Cardiac muscle cell (in vitro differentiated cells and primary cell): ENCODE measurements at places on chromosomes 5 and 9. TPM values are rescaled to one million over a fixed set of nuclear protein-coding genes. Genes with fewer than 3 reads are reported as not detected.

- no peak for DNase-seq
Measured at GRCh38 chr5:109788596-109788995, 98.9 kb downstream of the MAN2A1 start.

GRCh38 chr9:25864509-25864908 lies 186.3 kb upstream of the TUSC1 start:
- peak; percentile 2 for DNase-seq

The F2R gene
- 13.4 and 16.8 TPM in 2 replicates for total RNA-seq

The SLC34A1 gene
- not detected in 2 replicates for total RNA-seq

DNA sequence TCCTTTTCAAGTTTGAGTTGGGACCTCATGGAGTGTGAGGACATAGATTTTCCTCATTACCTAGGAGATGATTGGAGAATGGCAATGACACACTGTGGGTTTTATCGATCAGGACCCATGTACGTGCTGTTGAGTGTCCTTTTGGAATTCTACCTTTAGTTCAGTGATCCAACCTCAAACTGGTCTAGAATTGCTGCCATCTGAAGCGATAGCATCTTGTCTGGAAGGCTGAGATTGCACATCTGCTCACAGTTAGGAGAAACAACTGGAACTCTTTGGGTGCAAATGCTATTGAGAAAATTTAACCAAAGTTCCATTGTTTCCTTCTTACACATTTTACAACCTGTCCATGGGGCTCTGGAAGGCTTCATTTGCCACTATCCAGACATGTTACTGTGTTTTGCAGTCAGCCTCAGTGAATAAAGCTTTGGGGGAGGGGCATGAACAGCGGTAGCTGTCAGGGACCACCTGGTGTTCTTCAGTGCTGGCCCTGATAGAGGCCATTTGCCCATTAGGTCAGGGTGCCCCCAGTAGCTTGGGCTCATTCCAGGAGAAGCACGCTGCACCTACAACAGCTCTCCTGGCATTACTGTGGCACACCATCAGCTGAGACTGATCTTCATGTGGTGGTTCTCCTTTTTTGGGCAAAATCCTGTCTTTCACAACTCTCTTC lies 123.1 kb downstream of the PDE8B start:
- no peak for DNase-seq

The HAPLN1 gene
- total RNA-seq: 11.9 and 14.3 TPM in 2 replicates

The DMRTA1 gene
- 3.8 and 4.8 TPM in 2 replicates for total RNA-seq

DNA sequence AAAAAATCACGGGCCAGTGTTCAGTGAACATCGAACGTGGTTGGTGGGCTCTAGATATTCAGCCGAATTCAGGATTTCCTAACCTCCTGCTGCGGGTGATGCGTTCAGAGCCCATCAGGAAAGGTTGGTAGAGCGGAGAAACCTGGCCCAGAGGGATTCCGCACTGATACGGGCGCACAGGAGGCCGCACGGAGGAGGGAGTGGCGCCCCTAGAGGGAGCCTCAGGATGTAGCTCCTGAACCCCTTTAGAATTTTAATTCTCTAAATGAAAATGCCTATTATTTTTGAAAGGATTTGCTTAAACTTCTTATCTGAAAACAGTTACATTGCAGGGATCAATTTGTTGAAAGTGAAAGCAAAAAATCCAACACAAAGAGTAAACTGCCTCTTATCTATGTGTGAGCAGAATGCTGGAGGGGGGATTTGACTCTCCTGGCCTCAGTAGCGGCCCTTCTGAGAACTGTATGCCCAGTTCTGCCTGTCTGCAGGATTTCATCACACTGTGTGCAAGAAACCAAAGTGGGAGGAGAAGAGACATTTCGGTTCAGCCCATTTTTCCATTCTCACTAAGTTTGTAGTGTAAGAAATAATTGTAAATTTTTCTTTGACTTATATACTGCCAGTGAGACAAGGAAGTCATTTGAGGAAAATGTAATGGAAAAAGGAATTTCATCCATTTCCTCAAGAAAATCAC lies 75.9 kb downstream of the TENT4A start:
- DNase-seq: no peak

DNA sequence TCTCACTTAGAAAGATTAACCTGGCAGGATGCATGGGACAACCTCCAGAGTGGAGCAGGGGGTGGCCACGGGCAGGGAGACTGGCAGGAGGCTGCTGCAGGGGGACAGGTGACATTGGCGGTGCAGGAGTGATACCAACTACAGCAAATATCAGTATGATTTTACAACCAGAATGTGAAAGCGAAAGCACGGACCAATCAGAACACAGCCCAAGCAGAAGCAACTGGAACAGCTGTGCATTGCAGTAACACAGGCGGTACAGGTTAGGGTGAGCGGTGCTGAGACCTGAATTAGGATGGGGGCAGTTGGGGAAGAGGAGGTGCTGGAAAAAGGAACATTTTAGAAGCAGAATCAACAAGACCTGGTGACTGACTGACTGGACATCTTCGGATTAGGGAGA lies 29.3 kb downstream of the POLR1E start:
- no peak for DNase-seq

The RASGEF1C gene
- total RNA-seq: 1.5 TPM in 2 replicates

- DNase-seq: no peak
Measured at GRCh38 chr5:129063483-129064113, 31.0 kb upstream of the ISOC1 start.

DNA sequence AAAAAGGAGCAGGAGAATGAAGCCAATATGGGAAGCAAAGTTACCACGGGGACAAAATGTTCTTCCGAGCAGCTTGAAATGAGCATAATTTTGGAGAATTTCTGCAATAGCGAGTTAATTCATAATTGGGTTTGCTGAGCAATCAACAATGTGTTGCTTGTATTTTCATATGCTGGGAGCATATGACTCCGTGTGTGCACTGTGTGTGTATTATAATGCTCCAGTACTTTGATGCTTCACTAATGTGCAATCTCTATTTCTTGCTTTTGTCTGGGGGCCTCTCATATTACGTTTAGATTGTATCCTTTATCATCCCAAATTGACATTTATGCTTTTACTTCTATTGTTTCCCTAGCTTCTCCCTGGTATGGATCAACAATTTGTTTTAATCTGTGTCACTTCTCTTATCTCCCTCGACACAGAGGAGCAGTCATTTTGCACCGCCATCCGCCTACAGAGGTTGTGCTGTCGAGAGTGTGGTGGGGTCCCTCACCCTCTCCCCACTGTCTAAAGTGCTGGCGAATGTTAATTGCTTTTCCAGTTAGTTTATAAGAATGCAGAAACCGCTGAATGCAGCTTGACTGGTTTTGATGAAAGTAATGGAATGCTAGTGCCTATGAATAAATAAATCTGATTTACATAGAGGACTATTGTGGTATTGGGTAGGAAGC lies 372.5 kb upstream of the WWC1 start:
- no peak for DNase-seq

The SUSD3 gene
- not detected in 2 replicates for total RNA-seq

DNA sequence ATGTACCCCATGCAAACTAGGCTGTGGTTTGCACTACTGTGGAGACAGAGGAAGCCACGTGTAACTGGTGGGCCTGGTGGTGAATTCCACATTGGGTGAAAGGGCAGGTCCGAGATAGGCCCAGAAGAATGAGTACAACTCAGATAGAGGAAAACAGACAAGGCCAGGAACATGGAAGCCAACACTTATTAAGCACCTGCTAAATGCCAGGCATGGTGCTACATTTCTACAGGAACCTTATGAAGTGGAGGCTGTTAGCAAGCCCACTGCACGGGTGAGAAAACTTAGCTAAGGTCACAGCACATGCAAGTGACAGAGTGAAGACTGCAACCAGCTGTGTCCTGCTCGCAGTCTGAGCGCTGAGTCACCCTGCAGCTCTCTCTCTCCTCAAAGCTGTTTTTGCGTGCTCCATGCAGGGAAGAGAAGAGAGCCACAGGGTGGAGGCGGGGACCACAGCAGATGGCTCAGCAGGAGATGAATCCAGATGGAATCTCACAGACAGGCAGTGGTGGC lies 65.5 kb upstream of the SPTLC1 start:
- DNase-seq: peak; percentile 76

- DNase-seq: no peak
Measured at GRCh38 chr9:134204041-134204440, 39.7 kb upstream of the RNU6ATAC start.

DNA sequence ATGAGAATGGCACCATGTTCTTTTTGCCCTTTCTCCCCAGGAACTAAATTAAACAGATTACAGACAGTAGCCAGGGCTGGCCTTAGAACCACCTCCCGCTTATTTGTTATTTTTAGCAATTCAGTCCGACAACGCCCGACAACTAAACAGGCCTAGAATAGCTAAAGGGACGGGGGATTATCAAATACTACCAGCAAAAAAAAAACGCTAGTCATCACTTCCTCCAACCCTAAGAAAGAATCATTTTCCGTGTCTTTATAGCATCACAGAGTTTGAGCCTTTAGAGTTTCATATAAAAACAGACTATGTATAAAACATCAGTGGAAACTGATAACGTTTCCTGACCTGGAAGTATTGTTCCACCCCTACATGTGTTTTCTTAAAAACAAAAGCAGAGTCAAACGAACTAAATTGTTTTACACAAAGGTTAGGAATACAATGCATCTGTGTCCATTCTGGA lies 35.3 kb downstream of the PFDN1 start:
- no peak for DNase-seq

GRCh38 chr5:73674669-73675004 lies 48.6 kb downstream of the ARHGEF28 start:
- no peak for DNase-seq

DNA sequence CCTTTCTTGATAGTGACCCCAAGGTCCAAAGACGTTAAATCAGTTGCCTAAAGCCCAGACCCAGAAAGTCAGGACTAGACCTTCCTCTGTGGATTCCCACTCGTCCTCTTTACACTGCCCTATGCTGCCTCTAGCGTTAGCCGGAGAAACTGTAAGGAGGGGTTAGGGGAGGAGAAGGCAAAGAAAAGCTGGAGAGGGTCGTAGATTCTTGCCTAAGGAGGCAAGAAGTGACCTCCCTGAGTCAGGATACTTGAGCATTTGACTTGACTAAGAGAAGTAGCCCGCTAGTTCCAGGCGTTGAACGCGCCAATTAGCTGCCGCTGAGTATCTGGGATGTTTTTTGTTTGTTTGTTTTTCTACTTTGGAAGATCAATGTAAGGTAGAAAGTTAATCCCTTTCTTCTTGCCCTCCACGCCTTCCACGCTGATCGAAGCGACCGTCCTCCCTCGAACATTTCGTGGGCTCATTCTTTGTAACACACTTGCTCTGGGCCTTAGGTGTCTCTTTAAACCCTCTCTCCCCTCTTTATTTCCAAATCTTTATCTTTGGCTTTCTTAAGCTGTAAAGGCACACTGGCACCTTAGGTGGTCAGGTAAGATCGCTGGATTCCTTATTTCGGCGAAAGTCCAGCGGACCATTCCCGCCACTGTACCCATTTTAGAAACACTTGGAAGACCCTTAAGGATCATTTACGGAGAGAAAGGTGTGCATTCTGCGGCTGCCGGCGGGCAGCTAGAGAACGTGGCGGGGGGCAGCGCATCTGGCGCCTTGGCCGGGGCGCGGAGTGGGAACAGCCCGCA lies 5.1 kb upstream of the RGMB start:
- peak; percentile 71 for DNase-seq
